Osteocyte (in vitro differentiated cells): ENCODE measurements at places on chromosomes 12 and 14. TPM values are rescaled to one million over a fixed set of nuclear protein-coding genes. Genes with fewer than 3 reads are reported as not detected.

Gene EGLN3
- 0.37 and 0.38 TPM in 2 replicates for total RNA-seq

DNA sequence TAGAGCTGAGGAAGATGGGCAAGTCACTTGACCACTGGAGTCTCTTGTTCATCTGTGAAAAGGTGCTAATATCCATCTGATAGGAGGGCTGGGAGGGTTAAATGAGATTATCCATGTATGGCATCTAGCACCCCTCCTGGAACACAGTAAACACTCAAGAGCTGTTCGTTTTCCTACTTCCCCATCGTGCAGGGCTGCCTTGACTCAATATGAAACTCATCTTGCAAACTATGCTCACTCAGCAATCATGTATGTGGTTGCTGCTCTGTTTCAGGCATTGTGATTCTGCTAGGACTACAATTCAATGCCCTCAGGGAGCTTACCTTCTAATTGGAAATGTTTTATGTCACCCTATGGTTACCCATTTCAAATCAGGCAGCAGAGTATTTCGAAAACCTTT, 395.6 kb downstream of the BCAT1 start:
- DNase-seq = no peak

Gene RTL1
- not detected in 2 replicates for total RNA-seq

- no peak for DNase-seq
These were observed 446.7 kb upstream of the GARIN6 start for GRCh38 chr12:99200711-99201384.

DNA sequence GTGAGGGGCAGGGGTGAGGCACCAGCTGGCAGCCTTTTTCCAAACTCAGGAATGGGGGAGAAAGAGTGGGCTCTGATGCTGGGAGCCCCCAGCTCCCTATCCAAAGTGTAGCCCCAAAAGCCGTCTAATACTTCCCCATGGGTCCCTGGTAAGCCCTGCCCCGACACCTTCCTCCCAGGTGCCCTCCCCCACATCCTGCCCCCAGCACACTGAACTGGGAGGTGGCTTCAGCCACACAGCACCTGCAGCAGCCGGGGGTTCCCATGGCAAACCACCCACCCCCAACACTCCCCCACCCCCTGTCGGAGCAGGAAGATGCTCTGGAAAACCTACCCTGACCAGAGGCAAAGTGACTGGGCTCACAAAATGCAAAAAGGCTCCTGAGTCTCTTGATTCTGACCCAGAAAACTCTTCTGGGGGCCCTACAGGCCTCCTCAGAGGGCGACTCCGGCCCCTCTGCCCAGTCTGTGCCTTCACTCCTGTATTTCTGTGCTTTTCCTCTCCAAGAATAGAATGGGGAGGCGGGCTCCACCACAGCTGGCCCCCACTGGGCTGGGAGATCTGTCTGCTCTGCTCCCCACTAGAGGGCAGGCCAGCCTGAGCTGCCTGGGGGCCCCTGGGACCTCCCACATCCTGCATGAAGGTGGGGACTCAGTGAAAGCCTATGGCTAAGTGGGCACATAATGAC, 81.6 kb downstream of the ITPK1 start:
- DNase-seq = no peak

- no peak for DNase-seq
These were observed 62.7 kb upstream of the KCNH3 start for GRCh38 chr12:49476091-49476490.

Gene ETNK1
- total RNA-seq = 52.2 and 63.0 TPM in 2 replicates

- no peak for DNase-seq
These were observed 249.9 kb downstream of the DAD1 start for GRCh38 chr14:22338917-22339715.
